ENCODE measurements at places on chromosomes 16 and 17. TPM values are rescaled to one million over a fixed set of nuclear protein-coding genes. Genes with fewer than 3 reads are reported as not detected.
A peak's percentile ranks its signal among the peaks of the same experiment; 100 is the strongest.

GRCh38 chr16:30748634-30749445 is 615 bp downstream of the PHKG2 start:
- peak overlapping the region; percentile 68 for H3K4me3 ChIP-seq
- no peak overlapping the region for H3K27ac ChIP-seq
- DNase-seq = no peak
- peaks cover 19% of the 10 kb centered on the region for H3K4me1 ChIP-seq
- H3K27me3 ChIP-seq = no peaks in the 10 kb centered on the region
- H3K36me3 ChIP-seq = peaks cover 3% of the 10 kb centered on the region

- no peak for DNase-seq
- H3K27ac ChIP-seq = no peak overlapping the region
- H3K4me1 ChIP-seq = no peaks in the 10 kb centered on the region
- no peaks in the 10 kb centered on the region for H3K36me3 ChIP-seq
- no peaks in the 10 kb centered on the region for H3K27me3 ChIP-seq
- H3K4me3 ChIP-seq = no peak overlapping the region
Measured at GRCh38 chr17:3974138-3974687, 10.0 kb upstream of the ATP2A3 start.

DNA sequence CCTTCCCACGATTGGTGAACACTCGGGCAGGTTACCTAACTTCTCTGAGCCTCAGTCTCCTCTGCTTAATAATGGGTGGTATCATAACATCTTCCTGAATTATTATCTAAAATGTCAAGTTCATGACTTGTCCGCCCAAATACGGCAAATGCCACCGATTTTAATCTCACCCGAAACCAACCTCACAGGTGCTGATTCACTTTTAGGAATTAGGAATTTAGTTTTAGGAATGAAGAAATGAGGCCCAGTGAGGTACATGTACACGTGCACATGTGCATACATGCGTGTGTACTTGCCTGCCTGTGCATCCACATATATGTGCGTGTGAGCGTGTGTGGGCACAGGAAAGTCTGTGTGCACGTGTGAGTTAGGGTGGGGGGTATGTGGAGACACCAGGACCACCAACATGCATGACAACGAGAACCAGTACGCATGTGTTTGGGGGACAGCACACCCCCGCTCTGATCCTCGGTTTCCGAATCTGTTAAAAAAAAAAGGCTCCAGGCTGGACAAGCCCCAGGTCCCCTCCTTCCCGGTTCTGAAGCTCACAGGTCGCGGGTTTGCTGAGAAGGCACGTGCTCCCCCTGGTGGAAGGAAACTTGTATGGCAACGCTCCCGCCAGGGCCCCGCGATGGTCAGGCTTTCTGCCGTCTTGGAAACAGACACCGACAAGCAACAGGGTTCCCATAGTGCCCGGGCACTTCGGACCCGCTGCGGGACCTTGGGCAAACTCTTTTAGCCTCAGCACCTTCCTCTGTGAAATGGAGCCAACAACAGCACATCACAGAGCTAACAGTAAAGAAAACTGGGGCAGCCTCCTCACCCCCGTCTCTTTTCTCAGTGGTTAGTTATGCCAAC is 219.2 kb downstream of the RBFOX3 start:
- no peaks in the 10 kb centered on the region for H3K36me3 ChIP-seq
- DNase-seq = no peak
- no peak overlapping the region for H3K27ac ChIP-seq
- H3K4me3 ChIP-seq = no peak overlapping the region
- peaks cover 19% of the 10 kb centered on the region for H3K27me3 ChIP-seq

Gene TNRC6C
- 10.1 TPM for total RNA-seq

DNA sequence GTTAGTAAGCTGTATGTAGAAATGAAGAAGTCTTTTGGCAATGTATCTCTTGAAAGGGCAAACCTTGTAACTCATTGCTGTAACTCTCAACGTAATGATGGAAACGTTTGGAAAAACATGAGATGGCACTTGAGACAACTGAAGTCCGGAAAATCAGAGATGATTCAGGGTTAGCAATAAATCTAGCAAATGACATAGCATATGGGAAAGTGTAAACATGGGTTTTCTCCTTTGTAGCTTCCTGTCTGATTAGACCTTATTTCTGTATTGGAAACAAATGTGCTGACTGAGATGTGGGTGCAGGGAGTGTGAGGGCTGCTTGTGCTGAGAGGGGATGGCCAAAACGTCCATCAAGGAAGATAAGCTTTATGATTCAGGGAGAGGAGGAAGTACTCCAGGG is 110.7 kb upstream of the FAM20A start:
- no peaks in the 10 kb centered on the region for H3K36me3 ChIP-seq
- H3K4me1 ChIP-seq = no peaks in the 10 kb centered on the region
- DNase-seq = no peak
- no peak overlapping the region for H3K4me3 ChIP-seq
- no peak overlapping the region for H3K27ac ChIP-seq

DNA sequence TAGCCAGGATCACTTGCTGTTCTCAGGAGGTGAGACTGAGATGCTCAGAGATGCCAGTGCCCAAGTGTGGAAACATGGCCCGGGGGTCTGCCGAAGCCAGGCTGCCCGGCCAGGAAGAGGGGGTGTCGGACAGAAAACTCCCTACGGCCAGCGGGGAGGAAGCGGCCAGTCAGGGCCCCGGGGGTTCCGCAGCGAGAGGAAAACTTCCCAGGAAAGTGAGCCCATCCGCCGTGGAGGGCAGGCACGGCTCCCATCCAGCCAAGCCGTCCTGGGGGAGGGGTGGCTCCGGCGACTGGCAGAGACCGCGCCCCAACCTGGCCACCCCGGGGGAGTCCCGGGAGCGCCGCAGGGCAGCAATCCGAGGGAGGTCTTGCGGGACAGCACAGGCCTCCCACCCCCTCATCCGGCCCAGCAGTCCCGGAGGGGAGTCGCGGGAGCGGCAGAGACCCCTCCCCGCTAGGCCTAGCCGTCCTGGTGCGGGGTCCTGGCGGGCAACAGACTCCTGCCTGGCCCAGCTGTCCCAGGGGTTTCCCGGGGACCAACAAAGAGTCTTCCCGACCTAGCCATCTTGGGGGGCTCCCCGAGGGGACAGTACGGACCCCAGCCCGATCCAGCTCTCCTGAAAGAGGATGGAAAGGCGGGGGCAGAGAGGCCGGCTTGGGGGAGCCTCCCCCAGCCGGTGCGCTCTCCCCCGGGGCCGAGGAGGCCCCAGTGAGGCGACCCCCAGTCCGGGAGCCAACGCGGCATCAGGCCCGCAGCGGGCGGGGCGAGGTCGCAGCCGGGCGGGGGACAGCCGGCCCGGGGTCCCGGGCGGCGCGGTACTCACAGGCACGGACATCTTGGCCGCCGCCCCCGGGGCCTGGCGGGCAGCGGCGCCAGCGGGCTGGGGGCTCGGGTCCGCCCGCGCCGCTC is 13.8 kb upstream of the BCAR1 start:
- H3K36me3 ChIP-seq = no peaks in the 10 kb centered on the region
- no peak for DNase-seq
- peak overlapping the region; percentile 82 for H3K27ac ChIP-seq
- peaks cover 46% of the 10 kb centered on the region for H3K4me1 ChIP-seq
- no peaks in the 10 kb centered on the region for H3K27me3 ChIP-seq
- peak overlapping the region; percentile 60 for H3K4me3 ChIP-seq

DNA sequence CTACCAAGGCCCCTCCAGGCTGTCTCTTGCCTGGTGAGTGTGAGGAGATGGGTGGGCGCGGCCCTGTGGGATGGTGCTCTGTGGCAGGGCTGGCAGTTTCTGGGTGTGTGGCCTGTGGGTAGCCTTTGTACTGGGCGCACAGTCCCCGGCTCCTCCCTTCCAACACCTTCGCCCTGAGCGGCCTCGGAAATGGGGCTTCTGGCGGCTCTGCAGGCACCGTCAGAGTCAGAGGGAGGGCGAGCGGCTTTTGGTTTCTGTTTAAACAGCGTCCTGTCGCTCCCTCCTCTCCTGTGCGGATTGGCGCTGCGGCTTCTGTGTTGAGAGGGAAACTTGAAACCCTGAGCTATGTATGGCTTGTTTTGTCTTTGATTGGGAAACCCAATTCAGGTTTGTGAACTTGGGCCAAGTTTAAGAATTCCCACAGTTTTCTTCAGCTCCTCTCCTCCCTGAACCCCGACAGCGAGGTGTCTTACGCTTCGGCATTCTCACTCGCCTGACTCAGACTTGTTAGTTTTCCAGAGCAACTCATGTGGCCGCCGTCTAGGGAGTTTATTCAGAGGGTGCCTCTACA is 8.3 kb upstream of the ZNF750 start:
- no peaks in the 10 kb centered on the region for H3K4me1 ChIP-seq
- no peaks in the 10 kb centered on the region for H3K27me3 ChIP-seq
- no peak overlapping the region for H3K4me3 ChIP-seq
- no peak overlapping the region for H3K27ac ChIP-seq

GRCh38 chr16:52812678-52813556 is 239.8 kb downstream of the CHD9NB start:
- H3K27me3 ChIP-seq = no peaks in the 10 kb centered on the region
- H3K4me3 ChIP-seq = no peak overlapping the region
- no peak overlapping the region for H3K27ac ChIP-seq
- no peaks in the 10 kb centered on the region for H3K36me3 ChIP-seq
- no peaks in the 10 kb centered on the region for H3K4me1 ChIP-seq
- DNase-seq = peak; percentile 10

GRCh38 chr16:52825892-52826291 is 226.8 kb downstream of the CHD9NB start:
- no peak for DNase-seq
- no peaks in the 10 kb centered on the region for H3K27me3 ChIP-seq
- no peaks in the 10 kb centered on the region for H3K36me3 ChIP-seq
- H3K4me3 ChIP-seq = no peak overlapping the region

DNA sequence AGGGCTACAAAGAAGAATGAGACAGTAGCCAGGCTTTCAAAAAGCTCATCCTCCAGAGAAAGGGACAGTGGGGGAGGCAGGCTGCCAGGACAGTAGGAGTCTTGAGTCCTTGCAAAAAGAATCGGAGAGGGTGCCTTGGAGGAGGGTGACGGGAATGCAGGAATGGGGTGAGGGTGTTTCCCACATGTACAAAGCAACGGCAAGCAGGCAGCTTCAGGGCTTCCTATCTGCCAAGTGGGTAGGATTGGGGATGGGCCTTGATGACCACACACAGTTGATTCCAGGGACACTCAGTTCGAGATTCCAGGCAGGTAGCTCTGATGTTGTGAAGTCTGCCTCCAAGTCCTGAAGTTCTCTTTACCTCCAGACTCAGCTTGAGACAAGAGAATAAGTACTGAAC is 54.4 kb downstream of the C17orf67 start:
- no peaks in the 10 kb centered on the region for H3K27me3 ChIP-seq
- DNase-seq = no peak
- H3K27ac ChIP-seq = no peak overlapping the region
- no peak overlapping the region for H3K4me3 ChIP-seq
- H3K4me1 ChIP-seq = peaks cover 11% of the 10 kb centered on the region

GRCh38 chr16:22369221-22369811 is 5.1 kb downstream of the CDR2 start:
- H3K36me3 ChIP-seq = peaks cover 9% of the 10 kb centered on the region
- H3K27ac ChIP-seq = 0 out of 2 replicates have a peak overlapping the region, but pooled peaks have one; percentile 31
- no peak overlapping the region for H3K4me3 ChIP-seq

- no peaks in the 10 kb centered on the region for H3K27me3 ChIP-seq
- H3K36me3 ChIP-seq = no peaks in the 10 kb centered on the region
- H3K27ac ChIP-seq = no peak overlapping the region
Measured at GRCh38 chr17:44367231-44367979, 3.8 kb upstream of the FAM171A2 start.

GRCh38 chr16:74667255-74667700 is 601 bp upstream of the RFWD3 start:
- H3K36me3 ChIP-seq = peaks cover 13% of the 10 kb centered on the region
- H3K27ac ChIP-seq = peak overlapping the region; percentile 93
- H3K4me3 ChIP-seq = peak overlapping the region; percentile 80
- peak; percentile 5 for DNase-seq

Gene CCL3
- total RNA-seq = 1.1 TPM

- H3K4me3 ChIP-seq = peak overlapping the region; percentile 21
- H3K36me3 ChIP-seq = no peaks in the 10 kb centered on the region
- no peaks in the 10 kb centered on the region for H3K4me1 ChIP-seq
- DNase-seq = no peak
- H3K27ac ChIP-seq = peak overlapping the region; percentile 42
Measured at GRCh38 chr17:42653179-42654124, 5.6 kb upstream of the TUBG2 start.

GRCh38 chr17:68288375-68288774 is 2.6 kb downstream of the SLC16A6 start:
- no peak overlapping the region for H3K4me3 ChIP-seq
- DNase-seq = no peak
- peaks cover 4% of the 10 kb centered on the region for H3K27me3 ChIP-seq
- H3K27ac ChIP-seq = no peak overlapping the region
- H3K4me1 ChIP-seq = 0 out of 2 replicates have a peak, but pooled peaks cover 2% of the 10 kb centered on the region

DNA sequence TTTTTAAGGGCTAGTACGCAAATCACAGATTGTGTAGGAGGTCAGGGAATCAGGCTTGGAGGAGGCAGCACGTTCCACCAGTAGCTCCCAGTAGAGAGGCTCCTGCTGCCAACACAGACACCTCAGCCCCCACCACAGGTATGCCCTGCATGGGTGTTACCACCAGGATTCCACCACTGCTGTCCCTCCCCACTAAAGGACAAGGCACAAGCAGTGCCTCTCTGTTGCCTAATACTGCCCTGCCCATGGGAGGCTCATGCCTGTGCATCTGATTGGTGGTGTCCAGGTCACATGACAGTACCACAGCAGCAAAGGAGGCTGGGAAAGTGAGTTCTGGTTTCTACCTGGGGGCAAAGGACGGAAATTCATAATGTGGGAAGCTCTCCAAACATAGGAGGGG is 33.6 kb upstream of the CACNG4 start:
- no peak overlapping the region for H3K27ac ChIP-seq
- no peaks in the 10 kb centered on the region for H3K4me1 ChIP-seq
- no peaks in the 10 kb centered on the region for H3K27me3 ChIP-seq
- no peak for DNase-seq
- H3K4me3 ChIP-seq = no peak overlapping the region

Gene MYH2
- not detected for total RNA-seq

Gene NKD1
- 0.18 TPM for total RNA-seq

DNA sequence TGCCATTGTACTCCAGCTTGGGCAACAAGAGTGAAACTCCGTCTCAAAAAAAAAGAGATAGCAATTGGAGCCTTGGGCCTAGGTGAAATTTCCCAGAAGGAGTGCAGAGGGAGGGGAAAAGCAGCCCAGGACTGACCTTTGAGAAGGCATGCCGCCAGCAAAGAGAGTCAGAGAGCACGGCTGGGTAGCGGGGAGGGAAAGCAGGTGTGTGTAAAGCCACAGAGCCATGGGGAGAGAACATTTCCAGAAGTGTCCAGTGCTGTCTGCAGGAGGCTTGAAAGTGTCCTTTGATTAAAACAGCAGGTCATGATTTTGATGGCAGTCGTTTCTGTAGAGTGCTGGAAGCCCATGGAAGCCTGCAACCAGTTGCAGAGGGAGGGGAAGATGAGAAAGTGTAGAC is 8.1 kb downstream of the C16orf54 start:
- H3K36me3 ChIP-seq = no peaks in the 10 kb centered on the region
- DNase-seq = no peak
- no peaks in the 10 kb centered on the region for H3K27me3 ChIP-seq
- H3K27ac ChIP-seq = no peak overlapping the region
